Ecto neural progenitor cell (in vitro differentiated cells): ENCODE measurements at places on chromosomes 2 and 18.

DNA sequence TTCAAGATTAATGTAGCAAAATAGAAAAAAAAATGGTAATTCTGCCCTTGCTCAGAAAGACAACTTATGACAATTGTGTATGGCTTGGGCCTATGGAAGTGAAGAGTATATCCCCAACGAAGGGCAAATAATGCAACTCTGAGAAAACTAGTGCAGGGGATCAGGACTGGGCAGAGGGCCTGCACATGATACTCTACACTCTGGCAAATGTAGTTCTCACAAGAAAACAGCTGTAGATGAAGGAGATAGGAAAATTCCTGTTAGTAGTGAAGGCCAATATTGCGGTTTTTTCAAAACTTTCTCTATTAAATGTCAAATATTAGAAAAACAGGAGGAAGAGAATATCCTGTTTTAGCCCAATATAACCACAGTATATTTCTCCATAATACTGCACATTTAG is 77.8 kb downstream of the SCN9A start:
- DNase-seq = no peak

DNA sequence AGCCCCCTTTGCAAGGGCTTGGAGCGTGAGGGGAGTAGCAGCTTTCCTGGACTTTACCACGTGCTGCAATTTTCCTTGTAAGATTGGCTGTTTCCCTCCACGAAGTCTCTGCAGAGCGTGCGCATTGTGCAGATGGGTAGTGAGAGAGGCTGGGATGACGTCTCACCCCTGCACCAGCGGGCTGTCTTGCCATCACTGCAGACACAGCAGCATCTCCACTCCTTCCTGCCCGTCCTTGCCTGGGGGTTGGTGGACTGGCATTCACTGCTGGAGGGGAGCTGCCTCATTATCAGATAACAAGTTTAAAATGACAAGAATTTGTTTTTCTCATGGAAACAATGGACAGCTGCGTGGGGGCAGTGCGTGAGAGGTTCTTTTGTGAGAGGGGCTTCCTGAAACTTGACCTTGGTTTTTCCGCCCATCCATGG is 45.3 kb upstream of the HS6ST1 start:
- no peak for DNase-seq

- DNase-seq = no peak
These were observed 34.2 kb downstream of the TBC1D8 start for GRCh38 chr2:101116841-101117552.

DNA sequence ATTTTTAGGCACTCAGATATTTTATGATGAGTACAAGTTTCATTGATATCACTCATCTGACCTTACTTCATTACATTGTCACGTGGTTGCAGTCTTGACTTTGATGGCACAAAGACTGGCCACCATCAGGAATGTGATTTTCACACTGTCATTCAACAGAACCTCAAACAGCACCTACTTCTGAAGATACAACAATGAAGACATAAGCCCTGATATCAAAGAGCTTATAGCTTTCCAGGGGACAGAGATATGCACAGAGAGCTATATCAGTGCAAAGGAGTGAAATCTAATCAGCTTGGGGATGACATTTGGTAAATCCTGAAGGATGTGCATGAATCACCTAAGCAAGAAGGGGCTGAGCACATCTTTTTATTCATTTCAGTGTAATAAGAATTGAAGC is 72.3 kb downstream of the MEP1B start:
- no peak for DNase-seq

GRCh38 chr18:54958704-54959625 is at the start of gene CCDC68:
Gene CCDC68, minus strand, starts transcription at chr18:54959461. Its CDS starts 16,670 bp downstream, at chr18:54942791.
- DNase-seq = peak; percentile 61

GRCh38 chr2:239647052-239647819 is 246.4 kb upstream of the HDAC4 start:
- no peak for DNase-seq

DNA sequence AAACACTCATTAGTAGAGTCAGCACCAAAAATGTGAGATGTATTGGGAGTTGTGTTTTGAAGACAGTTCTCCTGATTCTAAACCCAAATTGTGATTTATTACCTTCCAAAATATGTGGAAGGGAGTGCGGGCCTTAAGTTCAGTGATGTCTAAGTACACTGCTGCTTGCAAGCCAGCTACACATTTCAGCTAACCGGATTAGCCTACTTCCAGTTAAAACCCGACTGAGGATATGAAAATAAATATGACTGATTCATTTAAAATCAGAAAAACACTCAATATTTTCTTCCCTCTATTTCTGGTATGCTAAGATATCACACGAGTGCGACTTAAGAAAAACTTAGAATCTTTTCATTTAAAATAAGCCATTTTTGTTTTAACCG is 907 bp downstream of the FHL2 start:
- DNase-seq = no peak

DNA sequence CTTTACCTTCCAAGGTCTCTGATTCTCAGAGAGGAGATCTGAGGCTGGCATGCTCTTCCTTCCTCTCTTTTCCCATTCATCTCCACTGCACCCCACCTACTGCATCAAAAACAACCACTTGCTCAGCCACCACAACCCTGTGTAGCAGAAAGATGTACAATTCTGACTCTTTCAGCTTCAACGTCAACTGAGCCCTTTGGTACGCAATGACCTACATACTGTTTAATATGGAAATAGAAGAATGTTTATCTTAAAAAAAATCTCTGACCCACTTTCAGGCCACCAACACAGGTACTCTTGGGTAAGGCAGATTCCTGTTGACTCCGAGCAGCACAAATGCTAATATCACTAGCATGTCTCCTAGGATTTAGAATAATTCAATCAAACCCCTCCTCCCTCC is 76.2 kb upstream of the AFF3 start:
- DNase-seq = no peak
